ENCODE measurements at places on chromosomes 12 and 14.

DNA sequence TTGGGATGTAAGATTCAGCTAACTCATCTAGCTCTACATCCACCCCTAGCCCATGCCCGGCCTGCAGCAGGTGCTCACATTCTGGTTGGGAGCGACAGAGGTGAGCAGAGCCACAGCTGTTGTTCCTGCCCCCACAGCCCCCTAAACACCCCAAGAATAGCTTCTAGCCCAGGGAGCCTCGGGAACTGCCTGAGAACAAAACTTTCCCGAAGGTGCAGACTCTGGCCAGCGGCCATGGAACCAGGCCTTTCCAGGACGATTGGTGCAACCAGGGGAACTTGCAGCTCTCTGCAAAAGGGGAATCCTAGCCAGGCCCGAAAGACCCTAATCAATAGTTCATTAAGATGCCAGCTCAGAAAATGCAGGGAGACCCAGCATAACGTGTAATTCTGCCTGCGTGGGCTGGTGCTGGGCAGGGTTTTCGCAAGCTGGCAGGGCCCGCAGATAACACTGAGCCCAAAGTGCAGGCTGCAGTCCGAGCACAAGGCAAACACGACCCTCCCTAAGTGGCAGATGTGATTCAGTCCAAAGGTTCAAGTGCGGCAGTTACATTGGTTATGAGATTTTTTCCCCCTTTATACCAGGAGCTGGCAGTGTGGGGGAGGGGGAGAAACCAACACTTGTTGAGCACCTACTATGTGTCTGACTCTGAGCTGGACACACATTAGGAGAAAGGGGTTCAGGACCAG, 122.5 kb upstream of the MAP1LC3B2 start:
- H3K36me3 ChIP-seq = no peaks in the 10 kb centered on the region
- H3K4me3 ChIP-seq = no peak overlapping the region
- no peaks in the 10 kb centered on the region for H3K27me3 ChIP-seq
- no peak overlapping the region for H3K27ac ChIP-seq
- H3K4me1 ChIP-seq = no peaks in the 10 kb centered on the region

GRCh38 chr12:27785882-27786570, 6.0 kb upstream of the MANSC4 start:
- H3K4me3 ChIP-seq = no peak overlapping the region
- H3K27me3 ChIP-seq = no peaks in the 10 kb centered on the region
- H3K4me1 ChIP-seq = no peaks in the 10 kb centered on the region

- H3K4me3 ChIP-seq = peak within 1 kb of the TSS; percentile 78
- DNase-seq = peak; percentile 100
- peaks cover 25% of the 10 kb centered on the region for H3K27me3 ChIP-seq
- H3K4me1 ChIP-seq = no peaks in the 10 kb centered on the region
- H3K36me3 ChIP-seq = no peaks in the 10 kb centered on the region
- no peak within 1 kb of the TSS for H3K27ac ChIP-seq
Observed at GRCh38 chr12:105084251-105085250, at the start of gene ALDH1L2. ALDH1L2 (minus strand) TSS chr12:105084458; CDS start chr12:105084436, 22 bp downstream.

GRCh38 chr12:24748326-24748725, 200.6 kb downstream of the BCAT1 start:
- no peaks in the 10 kb centered on the region for H3K27me3 ChIP-seq
- no peak overlapping the region for H3K4me3 ChIP-seq
- no peaks in the 10 kb centered on the region for H3K4me1 ChIP-seq
- no peak for DNase-seq
- no peaks in the 10 kb centered on the region for H3K36me3 ChIP-seq

DNA sequence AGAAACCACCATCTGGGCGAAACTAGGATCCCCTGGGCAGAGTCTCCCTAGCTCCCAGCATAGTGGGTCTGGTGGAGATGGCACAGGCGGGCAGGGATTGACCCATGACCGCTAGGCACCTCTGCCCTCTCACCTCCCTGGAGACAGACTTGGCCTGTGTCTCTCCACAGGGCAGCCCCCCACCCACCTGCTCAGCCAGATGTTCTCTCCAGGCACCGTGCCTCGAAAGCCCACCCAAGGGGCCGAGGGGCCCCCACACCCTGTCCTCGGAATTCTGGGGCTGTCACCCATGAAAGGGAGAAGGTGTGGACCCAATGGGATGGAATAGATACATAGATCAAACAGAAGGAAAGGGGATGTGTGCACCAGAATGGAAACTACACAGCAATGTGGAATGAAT, 229.1 kb upstream of the RTL1 start:
- DNase-seq = peak; percentile 34
- H3K36me3 ChIP-seq = no peaks in the 10 kb centered on the region
- H3K27ac ChIP-seq = no peak overlapping the region
- H3K4me3 ChIP-seq = no peak overlapping the region
- H3K27me3 ChIP-seq = no peaks in the 10 kb centered on the region
- H3K4me1 ChIP-seq = peaks cover 17% of the 10 kb centered on the region

GRCh38 chr12:111401167-111401605, 4.5 kb upstream of the SH2B3 start:
- DNase-seq = peak; percentile 50
- no peaks in the 10 kb centered on the region for H3K36me3 ChIP-seq
- H3K4me1 ChIP-seq = no peaks in the 10 kb centered on the region
- peaks cover 6% of the 10 kb centered on the region for H3K27me3 ChIP-seq

DNA sequence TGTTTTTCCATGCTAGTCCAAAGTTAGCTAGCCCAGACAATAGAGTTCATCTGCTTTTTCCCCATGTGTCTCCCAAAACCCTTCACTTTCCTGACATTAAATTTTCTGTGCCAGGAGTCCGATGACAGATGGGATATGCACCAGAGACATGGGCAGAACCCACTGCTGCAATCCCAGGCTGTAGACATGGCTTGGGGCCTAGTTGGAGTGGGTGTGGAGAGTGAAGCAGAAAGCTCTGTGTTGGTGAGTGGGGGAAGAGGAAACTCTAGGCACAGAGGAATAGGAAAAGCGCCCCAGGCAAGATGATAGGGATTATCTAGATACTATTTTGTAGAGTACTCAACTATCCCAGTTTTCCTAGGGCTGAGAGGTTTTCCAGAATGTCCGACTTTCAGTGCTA, 4.8 kb upstream of the KRT74 start:
- H3K36me3 ChIP-seq = no peaks in the 10 kb centered on the region
- no peak overlapping the region for H3K4me3 ChIP-seq
- no peak for DNase-seq
- no peaks in the 10 kb centered on the region for H3K4me1 ChIP-seq
- H3K27me3 ChIP-seq = no peaks in the 10 kb centered on the region

DNA sequence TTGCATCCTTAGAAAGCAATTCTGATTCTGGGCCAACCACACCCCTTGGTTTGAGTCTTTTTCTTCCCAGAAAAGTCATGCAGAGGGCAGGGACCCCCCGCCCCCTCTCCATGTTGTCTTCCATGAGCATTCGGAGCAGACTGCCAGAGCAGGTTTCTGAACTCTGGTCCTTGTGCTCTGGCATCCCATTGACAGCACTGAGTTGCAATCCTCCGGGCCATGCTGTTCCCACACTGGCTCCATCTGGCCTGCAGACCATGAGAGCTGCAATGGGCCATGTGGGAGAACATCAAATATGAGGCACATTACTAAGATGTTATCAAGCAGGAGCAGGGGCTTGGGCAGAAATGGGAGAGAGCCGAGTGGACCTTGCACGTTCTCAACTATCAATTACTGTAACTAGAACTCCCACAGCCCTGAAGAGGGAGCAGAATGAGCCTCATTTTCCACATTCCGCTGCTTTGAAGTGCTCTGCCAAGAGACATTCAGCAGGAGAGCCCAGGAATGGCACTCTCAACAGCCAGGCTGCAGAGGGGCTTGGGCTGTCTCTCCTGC, 157.4 kb downstream of the STXBP6 start:
- no peak for DNase-seq
- H3K4me3 ChIP-seq = no peak overlapping the region
- no peaks in the 10 kb centered on the region for H3K4me1 ChIP-seq
- no peaks in the 10 kb centered on the region for H3K36me3 ChIP-seq

DNA sequence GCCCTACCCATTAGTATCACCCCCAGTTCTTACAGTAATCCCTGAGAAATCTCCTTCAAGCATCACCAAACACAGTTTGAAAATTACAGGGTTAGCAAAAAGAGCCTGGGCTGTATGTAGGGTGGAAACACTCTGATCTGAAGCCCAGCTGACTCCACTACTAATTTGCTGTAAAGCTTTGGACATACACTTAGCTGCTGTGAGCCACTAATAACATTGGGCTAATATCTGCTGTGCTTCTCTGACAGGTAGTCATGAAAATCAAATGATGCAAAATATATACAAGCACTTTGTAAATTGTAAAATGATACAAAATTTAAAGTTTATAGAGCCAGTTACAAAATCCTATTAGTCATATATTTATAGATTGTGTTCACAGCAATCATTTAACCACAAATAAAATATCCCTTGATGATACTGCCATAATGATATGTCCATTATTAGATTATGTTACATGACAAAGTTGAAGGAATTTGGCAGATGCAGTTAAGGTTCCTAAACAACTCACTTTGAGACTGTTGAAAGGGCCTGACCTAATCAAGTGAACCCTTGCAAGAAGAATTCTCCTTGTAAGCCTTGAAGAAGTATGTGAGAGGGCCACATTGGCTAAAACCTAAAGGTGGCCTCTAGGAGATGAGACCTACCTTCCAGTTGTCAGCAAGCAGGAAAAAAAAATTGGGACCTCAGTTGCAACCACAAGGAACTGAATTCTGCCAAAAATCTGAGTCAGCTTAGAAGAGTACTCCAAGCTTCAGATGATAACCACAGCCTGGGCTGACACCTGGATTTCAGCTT, 19.0 kb downstream of the TWF1 start:
- no peak overlapping the region for H3K27ac ChIP-seq
- H3K4me3 ChIP-seq = no peak overlapping the region
- no peak for DNase-seq
- no peaks in the 10 kb centered on the region for H3K36me3 ChIP-seq

All from endodermal cell (in vitro differentiated cells).